ENCODE measurements at places on chromosomes 13 and 19.

DNA sequence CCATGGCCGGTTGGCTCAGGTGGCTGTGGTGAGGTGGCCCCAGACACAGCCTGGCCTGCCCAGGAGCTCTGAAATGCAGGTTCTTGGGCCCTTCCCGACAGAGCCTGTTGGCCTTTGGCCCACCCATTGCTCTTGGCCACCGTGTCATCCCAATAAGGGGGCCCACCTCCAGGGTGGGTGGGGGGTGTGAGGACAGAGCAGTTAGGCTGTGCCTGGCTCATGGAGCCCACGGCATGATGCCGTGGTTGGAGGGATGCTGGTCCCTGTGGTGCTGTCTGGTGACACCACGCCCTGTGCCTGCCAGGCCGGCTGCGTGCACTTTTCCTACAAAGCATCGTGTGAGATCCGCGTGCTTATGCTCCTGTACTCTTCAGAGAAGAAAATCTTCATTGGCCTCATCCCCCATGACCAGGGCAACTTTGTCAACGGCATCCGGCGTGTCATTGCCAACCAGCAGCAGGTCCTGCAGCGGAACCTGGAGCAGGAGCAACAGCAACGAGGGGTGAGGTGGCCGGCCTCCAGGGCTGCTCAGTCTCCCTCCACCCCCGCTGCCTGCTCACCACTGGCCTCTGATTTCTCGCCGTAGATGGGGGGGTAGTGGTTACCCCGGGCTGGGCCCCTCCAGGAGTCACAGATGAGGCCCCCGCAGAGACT, 7.6 kb downstream of the PNKP start:
- no peak for DNase-seq

DNA sequence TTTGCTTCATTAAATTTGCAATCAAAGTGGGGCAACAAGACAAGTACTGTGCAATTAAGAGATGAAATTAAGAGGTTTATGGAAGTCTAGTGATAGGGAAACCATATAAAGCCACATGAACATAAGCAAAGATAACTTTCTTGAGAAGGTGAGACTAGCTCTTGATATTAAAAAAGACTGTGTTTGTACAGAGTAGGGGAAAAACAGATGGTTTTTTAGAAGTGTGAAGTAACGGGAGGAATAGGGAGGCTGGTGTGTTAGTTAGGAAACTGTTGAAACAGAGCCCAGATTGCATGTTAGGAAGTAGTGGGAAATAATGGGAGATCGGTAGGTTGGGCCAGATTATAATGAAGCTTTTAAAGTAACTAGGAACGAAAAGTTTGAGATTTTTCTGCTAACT, 149.8 kb upstream of the FREM2 start:
- no peak for DNase-seq

DNA sequence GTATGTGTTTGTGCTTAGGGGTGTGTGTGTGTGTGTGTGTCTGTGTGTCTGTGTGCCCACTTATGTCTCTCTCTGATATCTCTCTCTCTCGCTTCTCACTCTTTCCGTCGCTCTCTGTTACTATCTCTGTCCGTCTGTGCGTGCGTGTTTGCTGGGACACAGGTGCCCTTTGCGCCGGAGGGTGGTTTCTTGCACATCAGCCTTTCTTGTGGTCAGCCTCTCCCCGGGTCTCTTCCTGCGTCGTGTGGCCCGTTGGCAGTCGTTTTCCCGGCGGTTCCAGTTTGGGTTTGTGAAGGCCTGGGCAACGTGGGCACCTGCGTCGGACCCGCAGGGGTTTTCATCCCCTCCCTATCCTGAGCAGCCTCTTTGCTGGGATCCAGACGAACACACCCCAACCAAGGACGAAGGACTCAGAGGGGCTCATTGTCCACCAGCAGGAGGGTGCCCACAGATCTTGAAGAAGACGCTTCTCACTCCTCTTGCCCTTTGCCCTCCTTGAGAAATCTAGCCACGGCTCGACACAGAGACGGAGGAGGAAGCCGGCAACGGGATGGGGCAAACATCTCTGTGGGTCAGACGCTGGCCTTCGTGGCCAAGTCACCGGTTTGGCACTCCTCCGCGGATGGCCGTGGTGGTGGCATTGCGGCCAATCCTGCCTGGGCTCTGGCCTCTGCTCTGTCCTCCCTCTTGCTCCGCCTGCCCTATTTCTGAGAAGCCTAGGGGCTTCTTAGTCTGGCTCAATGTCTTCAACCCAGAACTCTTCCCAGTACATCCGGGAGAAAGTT, 52.3 kb downstream of the ZNF146 start:
- DNase-seq = no peak

- no peak for DNase-seq
These were observed 74.7 kb downstream of the ZNF429 start for GRCh38 chr19:21580101-21580500.

DNA sequence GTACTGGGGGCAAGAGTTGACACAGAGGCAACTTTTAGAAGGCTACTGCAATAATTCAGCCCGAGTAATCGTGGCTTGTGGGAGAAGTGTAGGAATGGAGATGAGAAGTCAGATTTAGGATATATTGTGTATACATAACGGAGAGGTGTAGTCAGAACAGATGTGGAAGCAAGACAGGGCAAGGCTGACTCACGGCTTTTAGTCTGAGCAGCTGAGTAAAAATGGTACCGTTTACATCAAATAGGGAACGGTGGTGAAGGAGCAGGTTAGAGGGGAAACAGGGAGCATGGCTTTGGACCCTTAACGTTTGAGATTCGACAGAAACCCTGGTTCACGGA, 796 bp upstream of the LSM14A start:
- DNase-seq = no peak

Measured in stimulated activated CD8-positive, alpha-beta memory T cell treated with anti-CD3 and anti-CD28 coated beads, Interleukin-7, amount 100 ng/mL, for 1 hour (primary cell).